ENCODE measurements at places on chromosomes 2 and 18.

- DNase-seq: no peak
These were observed 62.5 kb downstream of the TMEM17 start for GRCh38 chr2:62443471-62443870.

DNA sequence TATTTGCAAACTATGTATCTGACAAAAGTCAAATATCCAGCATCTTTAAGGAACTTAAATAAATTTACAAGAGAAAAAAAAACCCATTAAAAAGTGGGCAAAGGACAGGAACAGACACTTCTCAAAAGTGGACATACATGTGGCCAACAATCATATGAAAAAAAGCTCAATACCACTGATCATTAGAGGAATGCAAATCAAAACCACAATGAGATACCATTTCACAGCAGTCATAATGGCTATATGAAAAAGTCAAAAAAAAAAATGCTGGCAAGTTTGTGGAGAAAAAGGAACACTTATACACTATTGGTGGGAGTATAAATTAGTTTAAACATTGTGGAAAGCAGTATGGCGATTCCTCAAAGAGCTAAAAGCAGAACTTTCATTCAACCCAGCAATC is 130.3 kb upstream of the LHCGR start:
- no peak for DNase-seq

GRCh38 chr2:98705333-98705617 is 25.7 kb downstream of the MGAT4A start:
- DNase-seq: no peak

GRCh38 chr18:37554399-37554787 is 11.2 kb downstream of the CELF4 start:
- DNase-seq: no peak

- no peak for DNase-seq
These were observed 801.4 kb upstream of the ZEB2 start for GRCh38 chr2:145321344-145321743.

GRCh38 chr2:24214880-24215279 is 40.0 kb downstream of the FAM228A start:
- no peak for DNase-seq
